ENCODE measurements at places on chromosomes 3 and 15.

DNA sequence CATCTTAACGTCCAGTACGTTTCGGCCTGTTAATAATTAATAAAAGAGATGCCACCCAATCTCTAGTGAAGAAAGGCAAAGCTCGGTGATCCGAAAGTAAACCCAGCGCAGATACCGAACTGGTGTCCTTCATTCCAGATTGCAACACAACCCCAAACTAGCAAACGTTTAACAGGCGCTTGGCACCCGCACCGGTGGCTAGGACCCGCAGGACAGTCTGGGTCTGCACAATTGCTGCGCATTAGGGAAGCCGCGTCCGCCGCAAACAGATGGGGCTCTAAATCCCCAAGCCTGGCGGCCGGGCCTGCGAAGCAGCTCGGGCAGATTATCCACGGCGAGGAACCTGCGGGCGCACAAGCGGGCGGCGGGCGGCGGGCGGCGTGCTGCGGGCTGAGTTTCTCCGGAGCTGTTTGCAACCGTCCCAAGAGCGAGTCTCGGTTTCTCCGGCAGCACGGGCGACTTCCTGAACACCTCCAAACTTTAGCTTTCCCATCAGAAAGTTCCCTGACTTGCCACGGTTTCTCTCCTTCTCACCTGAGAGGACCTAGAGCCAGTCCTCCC, 112.1 kb upstream of the ICE2 start:
- DNase-seq, result peak; percentile 66

DNA sequence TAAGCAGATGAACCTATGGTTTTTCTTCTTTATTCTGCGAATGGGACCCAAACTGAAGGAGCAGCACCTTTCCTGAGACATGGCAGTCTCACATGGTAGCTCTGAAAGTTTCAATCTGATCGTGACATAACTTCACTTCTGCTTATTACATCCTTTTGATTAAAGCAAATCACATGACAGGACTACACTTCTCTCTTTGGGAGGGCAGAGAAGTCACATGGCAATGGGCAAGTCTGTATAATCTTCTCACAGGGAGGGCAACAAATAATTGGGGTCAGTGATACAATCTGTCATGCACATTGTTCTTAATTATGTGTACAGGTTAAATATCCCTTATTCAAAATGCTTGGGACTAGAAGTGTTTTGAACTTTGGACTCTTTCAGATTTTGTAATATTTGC, 21.6 kb downstream of the NCBP2 start:
- no peak for DNase-seq

DNA sequence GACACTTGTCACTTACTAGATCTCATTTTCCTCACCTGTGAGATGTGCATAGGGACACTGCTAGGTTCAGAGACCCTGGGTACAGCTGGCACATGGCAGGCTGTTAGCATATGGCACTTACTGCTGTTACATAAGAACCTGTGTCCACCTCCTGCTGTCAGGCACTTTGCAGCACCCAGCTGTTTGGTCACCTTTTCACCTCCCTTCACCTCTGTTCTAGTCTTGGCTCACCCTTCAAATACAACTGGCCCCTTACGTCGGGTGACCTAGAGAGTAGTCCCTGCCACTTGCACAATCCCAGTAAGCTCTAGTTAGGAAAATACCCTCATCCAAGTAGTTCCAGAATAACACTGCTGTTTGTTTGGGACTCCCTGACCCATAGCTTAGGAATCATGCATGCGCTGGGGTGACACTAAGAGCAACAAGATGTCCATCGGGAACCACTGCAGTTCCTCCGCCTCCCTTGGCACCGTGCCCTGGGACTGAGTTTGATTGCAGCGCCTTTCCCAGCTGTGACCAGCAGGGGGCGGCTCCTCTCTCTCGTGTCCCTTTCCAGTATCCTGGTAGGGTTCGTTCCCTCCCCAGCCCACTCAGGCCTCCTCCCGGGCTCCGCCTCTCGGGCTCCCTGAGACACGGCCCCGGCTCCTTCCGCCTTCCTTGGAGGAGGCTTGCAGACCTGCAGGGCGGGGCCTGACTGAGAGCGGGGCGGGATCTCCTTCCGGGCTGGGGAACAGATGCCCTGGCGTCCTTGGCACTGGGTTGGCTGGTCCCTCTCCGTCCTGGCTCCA, 78.6 kb downstream of the ABHD5 start:
- peak; percentile 80 for DNase-seq

- DNase-seq, result no peak
Measured at GRCh38 chr15:69653306-69653705, 200.7 kb downstream of the RPLP1 start.

DNA sequence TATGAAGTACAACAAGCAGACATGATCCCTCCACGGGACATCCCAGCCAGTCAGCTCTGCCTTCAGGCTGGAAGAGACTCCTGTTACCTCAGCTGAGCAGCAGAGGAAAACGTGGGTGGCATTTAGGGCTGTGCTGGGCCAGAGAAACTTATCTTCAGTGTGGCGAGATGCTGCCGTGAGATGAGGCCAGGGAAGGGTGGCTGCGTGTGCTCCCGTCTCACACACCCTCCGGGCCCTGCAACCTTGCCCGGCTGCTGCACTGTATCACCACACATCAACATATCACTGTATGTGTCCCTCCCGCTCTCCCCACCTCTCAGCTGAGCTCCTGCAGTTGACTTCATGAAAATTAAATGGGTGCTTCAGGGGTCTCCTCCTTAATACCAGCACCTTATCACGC, 23.4 kb downstream of the BMF start:
- no peak for DNase-seq

- no peak for DNase-seq
Measured at GRCh38 chr3:64021922-64022321, 1.4 kb downstream of the PSMD6 start.

- DNase-seq, result no peak
Measured at GRCh38 chr3:15512166-15512565, 9.3 kb downstream of the COLQ start.

DNA sequence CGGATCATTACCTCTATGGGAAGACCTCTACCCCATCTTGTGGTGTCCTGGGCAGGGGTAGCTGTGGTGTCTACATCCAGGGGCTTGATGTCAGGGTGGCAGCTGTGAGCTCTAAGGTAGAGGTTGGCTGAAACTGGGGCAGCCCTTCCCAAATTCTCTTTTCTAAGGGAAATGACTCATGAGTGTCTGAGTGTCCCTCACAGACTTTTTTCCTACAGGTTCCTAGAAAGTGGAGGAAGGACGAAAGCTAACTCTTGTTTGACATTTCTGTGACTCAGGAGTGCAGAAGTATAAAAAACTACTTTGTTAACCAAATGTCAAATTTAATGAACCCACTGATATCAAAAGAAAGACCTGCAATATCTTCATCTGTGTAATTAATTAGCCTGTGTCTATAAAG, 481.5 kb downstream of the PDCD6IP start:
- DNase-seq, result no peak

DNA sequence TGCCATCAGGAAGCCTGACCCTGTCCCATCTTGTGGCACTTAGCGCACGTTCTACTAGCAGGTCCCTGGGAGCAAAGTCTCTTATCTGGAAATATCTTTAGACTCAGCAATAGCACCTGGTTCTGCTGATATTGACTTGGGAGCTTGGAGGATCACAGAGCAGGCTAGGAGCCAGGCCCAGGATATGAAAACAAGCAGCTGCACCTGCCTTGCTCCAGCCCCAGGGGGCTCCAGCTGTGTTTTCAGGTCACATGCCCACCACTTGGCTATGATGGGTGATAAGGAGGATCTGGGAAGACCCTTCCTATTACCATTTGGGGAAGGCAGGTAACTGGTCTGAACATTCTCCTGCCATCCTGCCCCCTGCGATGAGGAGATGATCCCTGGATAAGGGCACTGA, 87.8 kb downstream of the C3orf70 start:
- no peak for DNase-seq

- no peak for DNase-seq
Measured at GRCh38 chr15:36334059-36334458, 245.4 kb upstream of the CDIN1 start.

GRCh38 chr3:152909180-152909883, 74.4 kb downstream of the P2RY1 start:
- no peak for DNase-seq

DNA sequence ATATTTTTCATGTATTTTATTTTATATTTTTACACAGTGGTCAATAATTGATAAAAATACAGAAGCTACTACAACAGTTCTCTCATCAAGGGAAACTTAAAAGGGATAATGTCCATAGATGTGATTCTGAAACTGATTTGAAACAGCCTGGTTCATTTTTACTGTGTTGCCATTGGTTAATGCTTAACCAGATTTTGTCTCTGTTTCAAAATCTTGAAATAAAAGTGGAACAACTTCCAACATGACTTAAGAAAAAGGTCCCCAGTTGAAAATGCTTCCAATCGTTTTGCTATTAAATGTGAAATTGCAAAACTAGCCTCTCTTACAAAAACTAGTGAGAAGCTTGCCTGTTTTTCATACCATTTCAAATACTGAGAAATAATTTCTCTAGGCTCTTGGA, 240.7 kb downstream of the LPP start:
- DNase-seq, result no peak

DNA sequence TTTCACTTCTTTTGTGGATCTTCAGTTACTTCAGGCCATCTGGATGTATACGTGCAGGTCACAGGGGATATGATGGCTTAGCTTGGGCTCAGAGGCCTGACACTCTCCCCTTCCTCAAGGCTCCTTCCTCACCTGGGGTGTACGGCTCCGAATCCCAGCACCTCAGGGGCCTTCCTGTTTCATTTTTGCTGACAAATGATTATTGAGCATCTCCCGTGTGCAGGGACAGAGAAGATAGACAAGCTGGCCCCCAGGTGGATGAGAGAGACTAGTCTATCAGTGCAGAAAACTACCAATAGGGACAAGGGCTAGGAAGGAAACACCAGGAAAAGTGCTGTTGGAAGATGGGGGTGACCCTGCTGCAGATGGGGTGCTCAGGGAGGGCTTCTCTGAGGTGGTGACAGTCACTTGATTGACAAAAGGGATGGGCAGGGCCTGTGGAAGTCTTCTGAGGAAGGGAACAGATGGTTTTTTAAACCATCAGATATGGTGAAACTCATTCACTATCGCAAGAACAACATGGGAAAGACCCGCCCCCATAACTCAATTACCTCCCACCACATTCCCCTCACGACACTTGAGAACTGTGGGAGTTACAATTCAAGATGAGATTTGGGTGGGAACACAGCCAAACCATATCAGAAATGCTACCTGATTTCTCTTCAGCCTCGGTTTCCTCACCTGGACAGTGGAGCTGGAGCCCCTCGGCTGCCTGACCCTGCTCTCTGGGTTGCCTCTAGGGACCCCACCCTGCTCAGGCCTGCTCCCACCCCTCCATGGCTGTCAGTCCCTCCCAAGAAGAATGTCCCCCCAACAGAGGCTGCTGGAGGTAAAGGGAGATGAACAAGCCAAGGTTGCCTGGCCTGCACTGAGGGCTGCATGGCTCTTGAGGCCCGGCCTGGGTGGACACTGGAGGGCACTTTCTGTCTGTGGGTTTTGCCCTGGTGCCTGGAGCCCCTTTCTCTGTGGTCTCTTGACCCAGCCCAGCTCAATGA, 37.2 kb upstream of the ACAD9 start:
- DNase-seq, result no peak

- DNase-seq, result no peak
Measured at GRCh38 chr15:35624881-35625280, 78.9 kb upstream of the DPH6 start.

Data from activated CD4-positive, CD25-positive, alpha-beta regulatory T cell treated with anti-CD3 and anti-CD28 coated beads, Interleukin-2, amount 50 U/mL, for 72 hours (primary cell).